ENCODE measurements at places on chromosomes 2 and 18.

GRCh38 chr2:112301171-112301584 lies 25.8 kb downstream of the ZC3H6 start:
- DNase-seq = no peak

DNA sequence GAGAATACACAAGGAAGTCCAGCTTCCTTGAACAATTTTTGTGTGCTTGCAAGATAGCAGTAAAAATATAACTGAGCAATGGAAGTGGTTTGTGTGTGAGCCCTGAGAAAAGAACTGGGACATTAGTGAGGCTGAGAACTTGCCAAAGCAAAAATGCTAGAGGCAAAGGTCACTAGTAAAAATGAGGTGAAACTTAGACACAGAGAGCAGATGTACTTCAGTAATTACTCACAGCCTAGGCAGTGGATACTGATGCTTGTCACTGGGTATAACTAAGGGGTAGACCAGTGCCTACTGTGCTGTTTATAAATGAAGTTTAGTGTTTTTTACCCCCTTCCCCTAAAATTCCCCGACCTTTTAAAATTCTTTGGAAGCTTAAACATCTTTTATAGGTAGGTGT lies 450.1 kb downstream of the LPIN1 start:
- no peak for DNase-seq

DNA sequence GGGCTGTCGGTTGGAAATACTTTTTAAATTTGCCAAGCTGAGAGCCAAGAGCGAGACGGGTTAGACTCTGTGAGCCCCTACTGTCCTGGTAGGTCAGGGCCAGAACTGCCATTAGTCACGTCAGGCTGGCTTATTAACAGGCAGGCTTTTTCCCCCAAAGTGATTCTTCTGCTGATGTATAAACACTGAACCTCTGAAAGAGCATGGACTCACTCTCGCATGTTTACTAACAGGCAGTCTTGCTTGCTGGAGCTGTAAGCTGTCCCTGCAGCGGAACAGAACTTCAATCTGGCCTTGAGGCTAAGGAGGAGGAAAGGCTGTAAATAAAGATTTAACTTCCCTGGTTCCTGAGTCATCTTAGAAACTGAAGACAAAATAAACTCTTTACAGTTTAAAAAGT lies 288.4 kb downstream of the PIEZO2 start:
- DNase-seq = no peak

DNA sequence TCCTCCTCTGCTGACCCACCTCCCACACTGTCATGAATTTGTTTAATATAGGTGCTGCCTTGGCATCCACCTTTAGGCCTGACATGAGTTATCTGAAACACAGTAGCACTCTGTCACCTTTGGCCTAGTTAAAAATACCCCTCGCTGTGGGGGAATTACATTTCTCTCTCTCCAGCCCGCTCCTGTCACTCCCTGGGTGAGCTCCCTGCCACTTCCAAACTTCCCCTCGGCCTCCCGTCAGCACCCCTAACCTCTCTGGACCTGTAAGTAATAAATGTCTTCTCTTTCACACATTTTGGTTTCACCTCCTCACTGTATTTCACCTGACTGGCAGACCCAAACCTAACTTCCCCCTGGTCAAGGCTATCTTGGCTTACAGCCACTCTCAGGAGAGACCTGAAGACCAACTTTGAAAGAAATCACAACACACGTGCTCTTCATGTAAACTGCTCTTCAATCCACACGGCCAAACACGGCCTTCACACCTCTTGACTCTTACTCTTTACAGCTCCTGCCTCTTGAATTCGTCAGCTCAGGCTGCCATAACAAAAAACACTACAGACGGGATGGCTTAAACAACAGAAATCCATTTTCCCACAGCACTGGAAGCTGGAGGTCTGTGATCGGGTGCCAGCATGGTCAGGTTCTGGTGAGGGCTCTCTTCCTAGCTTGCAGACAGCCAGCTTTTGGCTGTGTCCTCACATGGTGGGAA lies 28.3 kb downstream of the REEP1 start:
- DNase-seq = no peak

- no peak for DNase-seq
Observed at GRCh38 chr2:220053919-220054318, 426.5 kb downstream of the SLC4A3 start.

DNA sequence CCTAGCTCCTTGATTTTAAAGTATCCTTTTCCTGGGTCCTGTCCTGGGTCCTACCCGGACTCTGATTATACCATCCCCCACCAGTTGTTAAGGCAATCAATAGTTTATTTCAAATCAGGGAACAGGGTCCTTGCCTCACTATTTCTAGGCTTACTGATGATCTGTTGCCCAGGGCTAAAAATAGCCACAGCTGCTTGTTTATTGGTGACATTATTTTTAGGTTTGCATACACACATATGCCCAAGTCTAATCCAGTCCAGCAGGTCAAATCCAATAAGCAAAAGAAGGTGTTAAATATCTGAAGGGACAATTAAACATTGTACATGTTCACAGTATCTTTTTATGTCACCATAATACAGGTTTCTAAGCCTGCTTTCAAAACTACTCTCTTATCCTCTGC lies 66.0 kb downstream of the RAB10 start:
- DNase-seq = no peak

GRCh38 chr18:3046216-3046808 lies 33.4 kb upstream of the LPIN2 start:
- DNase-seq = no peak

DNA sequence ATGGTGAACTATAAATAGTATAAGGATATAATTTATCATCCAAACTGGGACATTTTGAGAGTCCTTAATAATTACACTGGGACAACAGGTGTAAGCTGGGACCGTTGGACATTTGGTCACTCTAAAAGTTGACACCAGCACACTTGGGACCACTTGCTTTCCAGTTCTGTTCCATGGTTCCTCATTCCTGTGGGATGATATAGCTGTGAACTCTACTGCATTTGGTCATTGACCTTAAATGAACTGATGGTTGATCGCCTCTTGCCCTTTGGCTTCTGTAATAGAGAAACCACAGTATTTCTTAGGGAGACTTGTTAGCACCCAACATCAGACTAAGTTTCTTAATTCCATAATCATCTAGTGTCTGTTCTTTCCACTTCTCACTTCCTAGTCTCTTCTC lies 46.7 kb downstream of the EML6 start:
- DNase-seq = no peak

DNA sequence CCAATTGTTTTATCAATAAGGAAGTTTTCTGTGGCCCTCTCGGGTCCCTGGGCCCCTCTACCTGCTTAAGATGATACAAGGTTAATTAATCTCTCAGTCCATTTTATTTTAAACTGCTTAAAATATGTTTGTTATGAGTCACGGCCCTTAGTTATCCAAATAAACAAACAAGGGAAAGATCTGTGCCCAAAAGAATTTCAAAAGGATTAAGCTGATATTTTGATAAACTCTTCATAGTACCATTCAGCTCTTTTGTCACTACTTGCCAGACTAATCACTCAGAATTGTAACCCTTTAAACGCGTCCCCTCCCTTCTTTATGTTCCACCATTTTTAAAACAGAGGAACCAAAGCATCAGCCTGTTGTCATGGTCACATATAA lies 144.7 kb upstream of the STK17B start:
- no peak for DNase-seq

DNA sequence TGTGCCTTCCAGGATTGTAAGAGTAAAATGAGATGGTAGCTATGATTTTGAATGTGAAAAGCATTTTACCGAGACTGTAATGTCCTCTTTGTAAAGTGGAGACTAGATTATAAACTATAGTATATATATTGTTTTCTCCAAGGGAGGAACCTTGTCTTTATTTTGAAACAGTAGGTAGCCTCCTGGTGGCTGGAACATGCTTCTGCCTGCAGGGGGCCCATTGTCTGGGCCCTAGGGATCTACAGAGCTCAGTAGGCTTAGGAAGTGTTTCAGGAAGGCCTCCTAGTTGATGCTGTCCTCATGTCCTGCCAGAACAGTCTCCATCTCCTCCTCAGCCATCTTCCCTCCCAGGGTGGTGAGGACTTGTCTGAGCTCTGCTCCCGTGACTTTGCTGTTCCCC lies 3.0 kb downstream of the PIKFYVE start:
- no peak for DNase-seq

DNA sequence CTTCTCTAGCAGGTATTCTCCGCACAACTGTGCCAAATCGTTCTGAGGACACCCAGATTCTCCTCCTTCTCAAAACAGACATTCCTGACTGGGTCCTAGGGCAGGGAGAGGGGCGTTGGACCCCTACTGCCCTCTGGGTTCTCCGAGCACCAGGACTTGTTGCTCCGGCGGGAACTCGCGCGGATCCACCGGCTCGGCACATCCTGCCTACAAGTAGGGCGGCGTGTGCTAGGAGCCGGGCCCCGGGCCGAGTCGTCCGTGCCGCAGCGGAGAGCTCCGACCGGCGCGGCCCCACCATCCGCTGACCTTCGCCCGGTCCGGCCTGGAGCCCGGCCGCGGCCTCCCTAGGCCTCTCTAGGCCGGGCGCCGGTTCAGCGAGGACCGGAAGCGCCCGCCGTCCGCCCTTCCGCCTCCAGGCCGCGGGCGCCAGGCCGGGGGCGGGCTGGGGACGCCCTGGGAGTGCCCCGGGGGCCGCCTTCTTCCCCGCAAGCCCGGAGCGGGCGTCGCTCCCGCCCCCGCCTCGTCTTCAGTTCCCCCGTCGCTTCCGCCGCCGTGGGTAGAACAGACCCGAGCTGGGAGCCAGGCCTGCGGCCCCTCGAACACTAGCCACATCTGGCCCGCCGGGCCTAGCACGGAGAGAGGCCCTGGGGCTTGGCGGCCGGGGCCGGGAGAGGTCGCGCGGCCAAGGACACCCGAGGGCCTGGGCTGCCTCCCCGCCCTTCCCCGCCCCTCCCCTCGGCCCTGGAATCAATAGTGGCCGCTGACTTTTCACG lies 7.6 kb upstream of the ONECUT2 start:
- DNase-seq = no peak

GRCh38 chr2:70565039-70565731 lies 11.6 kb upstream of the TGFA start:
- peak; percentile 25 for DNase-seq

DNA sequence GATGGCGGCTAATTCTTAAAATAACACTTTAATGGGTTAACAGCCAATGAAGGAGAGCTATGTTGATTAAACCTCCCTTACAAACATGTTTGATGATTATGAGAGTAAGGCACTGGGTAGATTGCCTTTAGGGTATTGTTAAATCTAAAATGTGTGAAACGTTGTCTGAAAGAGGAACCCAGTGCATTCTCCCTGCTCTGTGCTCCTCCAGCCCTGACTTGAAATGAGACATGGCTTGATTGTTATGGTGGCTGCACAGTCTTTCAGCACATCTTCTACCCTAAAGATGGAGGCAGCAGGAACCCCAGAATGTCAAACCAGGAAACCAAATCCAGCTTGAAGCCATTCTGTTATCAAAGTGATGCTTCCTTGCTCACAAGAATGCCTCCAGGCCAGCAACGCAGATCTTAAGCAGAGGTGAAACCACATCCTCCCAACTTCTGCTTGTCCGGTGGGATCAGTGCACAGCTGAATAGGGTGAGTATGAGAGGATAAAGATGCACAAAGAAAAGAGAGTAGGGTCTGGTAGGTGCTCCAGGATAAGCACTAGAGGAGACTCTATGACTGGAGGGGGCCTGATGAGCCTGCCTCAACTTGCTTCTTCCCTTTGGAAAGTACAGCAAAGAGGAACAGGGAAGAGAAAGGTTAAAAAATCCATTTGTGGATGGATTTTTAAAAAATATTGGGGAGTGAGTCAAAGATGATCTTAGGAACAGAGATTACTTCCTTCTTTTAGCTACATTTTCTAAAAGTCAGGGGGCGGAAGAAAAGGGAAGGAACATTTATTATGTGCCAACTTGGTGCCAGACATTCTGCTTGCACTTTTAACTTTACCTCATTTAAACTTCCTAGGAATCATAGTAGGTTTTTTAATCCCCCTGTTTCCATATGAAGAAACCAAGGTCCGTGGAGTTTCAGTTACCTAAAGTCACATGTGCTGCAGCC lies 523.0 kb downstream of the TXNL1 start:
- no peak for DNase-seq

DNA sequence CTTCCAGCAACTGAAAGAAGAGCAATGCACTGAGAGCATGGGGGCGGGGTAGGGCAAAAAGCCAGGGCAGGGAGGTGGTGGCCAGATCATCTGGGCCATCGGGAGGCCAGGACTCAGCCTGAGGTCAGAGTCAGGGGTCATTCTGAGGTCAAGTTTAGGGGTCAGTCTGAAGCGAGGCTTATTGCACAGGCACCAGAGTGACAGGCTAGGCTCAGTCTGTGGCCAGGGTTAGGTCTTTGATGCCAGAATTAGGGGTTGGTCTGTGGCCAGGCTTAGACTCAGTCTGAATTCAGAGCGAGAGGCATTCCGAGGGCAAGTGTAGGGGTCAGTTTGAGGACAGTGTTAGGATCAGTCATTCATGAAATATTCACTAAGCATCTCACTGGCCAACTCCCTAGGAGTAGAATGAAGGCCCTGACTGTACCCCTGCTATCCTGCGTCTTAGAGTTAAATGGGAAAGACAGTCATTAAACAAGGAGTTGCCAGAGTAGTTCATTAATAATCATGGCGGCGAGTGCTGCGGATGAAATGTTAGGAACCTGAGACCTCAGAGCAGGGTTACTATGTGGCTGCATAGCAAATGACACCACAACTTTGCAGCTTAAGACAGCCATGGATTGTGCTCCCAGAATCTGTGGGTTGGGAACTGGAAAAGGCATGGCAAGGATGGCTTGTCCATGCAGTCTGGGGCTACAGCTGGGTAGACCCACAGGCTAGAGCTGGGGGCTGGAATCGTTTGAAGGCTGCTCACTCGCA lies 198.7 kb downstream of the CYP26B1 start:
- DNase-seq = no peak

GRCh38 chr2:127705391-127706065 lies 4.2 kb downstream of the SFT2D3 start:
- no peak for DNase-seq
